ENCODE measurements at places on chromosomes 2 and 18.

GRCh38 chr2:61704364-61704763, 149.5 kb downstream of the FAM161A start:
- DNase-seq, result no peak

DNA sequence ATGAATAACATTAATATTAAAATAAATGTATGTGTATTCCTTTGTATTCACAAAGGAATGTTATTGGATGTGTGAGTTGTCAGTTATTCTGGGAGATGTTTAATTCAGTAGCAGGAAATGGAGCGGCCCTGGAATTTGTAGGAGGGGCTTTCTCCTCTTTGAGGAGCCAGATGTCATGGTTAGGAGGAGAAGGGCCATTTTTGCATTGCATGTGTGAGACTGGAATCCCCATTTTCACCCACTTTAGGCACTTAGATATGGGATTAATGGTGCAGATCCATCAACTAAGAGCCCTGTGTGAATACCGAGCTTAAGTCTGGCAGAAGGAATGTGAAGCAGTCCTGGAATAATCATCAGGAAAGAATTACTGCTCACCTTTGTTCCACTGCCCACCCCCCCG, 439.2 kb downstream of the PARD3B start:
- no peak for DNase-seq

GRCh38 chr2:96159084-96159830, 14.0 kb upstream of the DUSP2 start:
- no peak for DNase-seq

GRCh38 chr2:68206793-68207192, 45.5 kb downstream of the PPP3R1 start:
- no peak for DNase-seq

GRCh38 chr2:133841900-133842299, 273.6 kb upstream of the NCKAP5 start:
- DNase-seq, result no peak

GRCh38 chr18:37346048-37346447, 219.6 kb downstream of the CELF4 start:
- DNase-seq, result no peak

Data from stimulated activated CD4-positive, alpha-beta T cell treated with anti-CD3 and anti-CD28 coated beads, Interleukin-1b, Interleukin-23, amount 100 ng/mL, for 24 hours (primary cell).